ENCODE measurements at places on chromosomes 3 and 15.

GRCh38 chr3:171654809-171655208 is 155.5 kb downstream of the PLD1 start:
- DNase-seq, result no peak

- peak; percentile 6 for DNase-seq
These were observed 483 bp downstream of the VPS13C start for GRCh38 chr15:62059816-62060112.

DNA sequence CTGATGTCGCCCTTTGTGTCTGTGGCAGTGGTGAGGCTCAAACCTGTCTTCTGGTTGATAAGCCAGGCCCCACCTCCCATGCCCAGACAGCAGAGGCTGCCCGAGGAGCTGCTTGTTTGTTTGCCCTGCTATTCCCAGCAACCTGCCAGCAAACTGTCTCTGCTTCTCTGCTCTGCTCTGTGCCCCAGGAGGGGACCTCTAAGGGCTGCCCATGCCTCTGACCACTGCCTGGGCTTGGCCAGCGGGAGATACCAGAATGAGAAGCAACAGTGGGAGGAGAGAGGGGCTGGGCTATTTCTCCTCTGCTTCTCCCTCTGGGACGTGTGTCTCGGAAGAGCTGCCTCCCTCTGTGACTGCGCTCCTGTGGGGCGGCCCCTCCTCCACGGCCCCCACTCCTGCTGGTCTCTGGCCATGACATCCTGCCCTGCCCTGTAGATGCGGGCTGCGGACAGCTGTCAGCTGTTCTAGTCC is 213.1 kb downstream of the RPLP1 start:
- no peak for DNase-seq

DNA sequence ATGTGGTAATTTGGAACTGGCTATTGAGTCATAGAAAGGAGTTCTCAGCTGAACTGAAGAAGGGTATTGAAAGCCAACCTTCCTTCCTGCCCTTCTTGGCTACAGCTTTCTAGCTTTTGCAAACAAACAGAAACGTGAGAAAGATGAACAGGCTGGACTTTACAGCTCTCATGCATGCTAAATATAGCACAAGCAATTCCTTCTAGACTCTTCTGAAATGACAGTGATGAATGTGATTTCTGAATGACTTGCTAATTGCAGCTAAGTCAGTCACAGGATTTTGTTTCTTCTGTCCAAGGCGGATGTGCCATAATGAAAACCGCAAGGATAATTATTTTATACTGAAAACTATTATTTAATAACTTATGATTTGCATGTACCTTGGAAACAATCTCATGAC is 36.3 kb downstream of the BCHE start:
- no peak for DNase-seq

GRCh38 chr3:138914870-138915502 is 32.0 kb downstream of the FOXL2 start:
- no peak for DNase-seq

DNA sequence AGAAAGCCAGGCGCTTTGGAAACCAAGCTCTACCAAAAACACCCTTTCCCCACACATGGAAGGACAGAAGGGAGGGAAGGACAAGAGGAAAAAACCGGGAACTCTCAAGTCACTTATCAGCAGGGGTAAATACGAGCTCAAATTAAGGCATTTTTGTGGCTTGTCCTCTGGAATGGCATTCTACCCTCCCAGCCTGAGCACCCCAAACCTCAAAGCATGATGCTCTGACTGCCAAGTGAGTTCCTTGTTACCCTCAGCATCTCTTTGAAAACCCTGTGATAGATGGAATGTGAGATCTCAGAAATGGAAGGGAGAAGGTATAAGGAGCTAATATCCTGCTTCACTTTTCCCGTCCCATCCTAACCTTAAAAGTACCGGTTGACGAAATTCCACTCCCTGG is 8.1 kb upstream of the CSPG5 start:
- DNase-seq, result no peak

DNA sequence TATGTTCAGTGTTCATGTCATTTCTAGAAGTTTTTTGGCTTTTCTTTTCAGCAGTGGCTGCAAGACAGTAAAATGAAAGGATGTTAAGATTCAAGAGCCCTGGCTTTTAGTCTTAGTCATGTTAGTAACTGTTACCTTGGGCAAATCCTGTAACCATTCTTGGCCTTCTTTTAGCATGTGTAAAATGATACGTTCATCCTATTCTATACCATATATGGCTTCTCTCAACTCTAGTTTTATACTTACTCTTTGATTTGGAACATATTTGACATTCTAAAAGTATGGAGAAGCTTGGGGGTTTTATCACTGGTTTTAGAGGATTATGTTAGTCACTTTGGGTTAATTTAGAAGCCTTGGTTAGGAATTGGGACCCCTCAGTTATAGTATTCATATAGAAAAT is 20.1 kb downstream of the GTF2E1 start:
- DNase-seq, result no peak

DNA sequence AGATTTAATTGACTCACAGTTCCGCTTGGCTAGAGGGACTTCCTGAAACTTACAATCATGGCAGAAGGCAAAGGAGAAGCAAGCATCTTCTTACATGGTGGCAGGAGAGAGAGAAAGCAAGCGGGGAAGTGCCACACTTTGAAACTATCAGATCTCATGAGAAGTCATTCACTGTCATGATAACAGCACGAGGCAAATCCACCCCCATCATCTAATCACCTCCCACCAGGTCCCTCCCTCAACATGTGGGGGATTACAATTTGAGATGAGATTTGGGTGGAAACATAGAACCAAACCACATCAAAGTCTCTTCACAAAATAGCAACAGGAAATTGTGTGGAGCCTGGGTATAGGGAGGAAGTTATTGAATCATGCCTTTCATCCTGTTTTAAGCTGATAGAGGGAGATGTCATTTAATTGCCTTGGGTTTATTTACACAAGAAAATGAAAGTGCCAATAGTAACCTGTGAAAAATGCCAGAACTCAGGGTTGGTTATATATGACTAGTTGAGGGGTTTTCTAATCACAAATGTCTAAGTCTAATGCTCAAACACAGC is 624.8 kb upstream of the LMCD1 start:
- DNase-seq, result no peak

DNA sequence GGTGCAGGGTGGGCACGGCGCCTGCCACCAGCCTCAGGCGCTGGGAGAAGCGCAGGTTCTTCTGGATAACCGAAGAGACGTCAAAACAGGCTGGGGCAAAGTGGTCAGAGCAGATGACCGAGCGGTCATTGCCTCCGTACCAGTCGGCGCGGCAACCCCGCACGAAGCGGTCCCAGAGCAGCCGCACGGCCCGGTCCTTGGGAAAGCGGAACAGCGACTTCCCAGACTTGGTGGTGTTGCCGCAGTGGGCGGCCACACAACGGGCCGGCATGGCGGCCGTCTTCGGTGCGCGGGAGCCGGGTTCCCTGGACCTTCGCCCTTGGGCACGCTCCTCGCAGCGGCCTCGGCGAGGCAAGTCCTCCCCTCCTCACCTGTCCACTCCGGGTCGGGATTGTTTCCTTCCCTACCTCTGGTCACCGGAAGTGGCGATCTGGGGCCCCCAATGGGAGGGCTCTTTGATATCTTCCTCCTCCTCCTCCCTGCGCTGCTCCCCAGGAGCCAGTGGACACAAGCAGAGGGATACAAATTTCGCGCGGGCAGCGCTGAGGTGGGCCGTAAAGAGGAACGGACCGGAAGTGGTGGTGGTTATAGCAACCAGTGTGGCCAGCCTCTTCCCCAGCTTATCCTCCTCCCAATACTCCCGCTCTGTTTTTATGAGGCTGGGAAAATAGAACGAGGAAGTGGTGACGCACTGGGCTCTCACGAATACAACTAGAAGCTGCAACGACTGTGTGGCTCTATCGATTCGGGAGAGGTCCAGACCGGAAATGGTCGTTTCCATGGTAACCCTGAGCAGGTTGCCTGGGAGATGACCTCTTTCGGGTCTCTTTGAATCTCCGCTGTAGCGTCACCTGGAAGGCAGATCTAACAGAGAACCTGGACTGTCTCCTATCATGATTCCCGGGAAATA is at the start of the genes LRRC49 and THAP10:
Gene LRRC49 (plus strand): TSS at position 825 of the 910 bp plus-strand sequence. CDS start 69 bp downstream, at position 894.
Gene THAP10 (minus strand): TSS at position 432 of the 910 bp plus-strand sequence. CDS start 161 bp downstream, at position 271.
- DNase-seq, result peak; percentile 91

GRCh38 chr3:171646357-171647133 is 163.7 kb downstream of the PLD1 start:
- DNase-seq, result peak; percentile 5

DNA sequence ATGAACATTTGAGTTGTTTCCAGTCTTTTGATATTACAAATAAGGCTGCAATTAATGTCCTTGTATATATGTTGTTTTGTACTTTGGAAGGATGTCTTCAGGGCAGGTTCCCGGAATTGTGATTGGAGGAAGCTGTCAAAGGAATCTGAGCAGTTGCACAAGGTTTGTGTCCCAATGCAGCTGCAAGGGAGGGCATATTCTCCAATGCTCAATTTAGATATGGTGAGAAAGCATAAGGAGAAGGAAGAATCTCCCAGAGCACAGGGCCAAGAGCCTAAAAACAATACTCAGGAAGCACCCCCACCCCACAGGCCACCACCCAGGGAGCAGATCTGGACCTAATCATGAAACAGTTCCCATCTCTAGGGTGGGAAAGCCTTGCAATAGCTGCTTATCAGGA is 228.0 kb upstream of the LRRFIP2 start:
- no peak for DNase-seq

GRCh38 chr3:139557041-139557440 is 17.5 kb upstream of the RBP1 start:
- peak; percentile 17 for DNase-seq

DNA sequence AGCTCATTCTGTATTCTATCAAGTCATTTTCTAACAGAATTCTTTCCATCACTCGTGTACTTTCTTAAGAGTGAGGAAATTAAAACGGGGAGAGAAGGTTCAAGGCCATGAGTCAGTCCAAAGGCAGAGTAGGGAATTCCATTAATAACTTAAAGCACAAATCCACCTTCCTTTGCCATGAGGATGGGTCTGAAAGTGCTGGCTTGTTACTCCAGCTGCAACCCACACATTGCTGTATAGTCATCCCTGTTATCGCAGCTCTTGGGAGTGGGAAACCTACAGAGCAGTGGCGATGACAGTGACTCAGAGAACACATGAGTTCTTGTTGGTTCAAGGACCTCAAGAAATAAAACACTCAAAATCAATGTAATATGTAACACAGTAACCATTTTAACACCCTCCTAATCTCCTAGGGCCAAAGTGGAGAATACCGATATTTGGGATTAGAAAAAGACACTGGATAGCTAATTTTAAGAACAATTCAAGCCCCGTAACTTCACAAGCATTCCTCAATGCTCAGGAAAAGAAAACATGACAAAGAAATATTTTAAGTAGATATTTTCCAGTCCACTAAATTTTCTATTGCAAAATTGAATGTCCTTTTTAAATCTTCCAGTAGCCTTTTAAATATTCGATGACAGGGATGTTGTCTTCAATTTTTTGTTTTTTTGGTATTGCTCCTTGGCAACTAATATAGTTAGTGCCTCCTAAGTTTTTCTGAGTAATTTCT is 179.9 kb upstream of the THBS1 start:
- DNase-seq, result no peak

GRCh38 chr3:151875759-151876158 is 2.3 kb downstream of the SUCNR1 start:
- DNase-seq, result no peak

GRCh38 chr3:94127115-94127514 is 64.3 kb downstream of the NSUN3 start:
- DNase-seq, result peak; percentile 66

- no peak for DNase-seq
These were observed 48.5 kb downstream of the ITGA11 start for GRCh38 chr15:68383161-68384074.

DNA sequence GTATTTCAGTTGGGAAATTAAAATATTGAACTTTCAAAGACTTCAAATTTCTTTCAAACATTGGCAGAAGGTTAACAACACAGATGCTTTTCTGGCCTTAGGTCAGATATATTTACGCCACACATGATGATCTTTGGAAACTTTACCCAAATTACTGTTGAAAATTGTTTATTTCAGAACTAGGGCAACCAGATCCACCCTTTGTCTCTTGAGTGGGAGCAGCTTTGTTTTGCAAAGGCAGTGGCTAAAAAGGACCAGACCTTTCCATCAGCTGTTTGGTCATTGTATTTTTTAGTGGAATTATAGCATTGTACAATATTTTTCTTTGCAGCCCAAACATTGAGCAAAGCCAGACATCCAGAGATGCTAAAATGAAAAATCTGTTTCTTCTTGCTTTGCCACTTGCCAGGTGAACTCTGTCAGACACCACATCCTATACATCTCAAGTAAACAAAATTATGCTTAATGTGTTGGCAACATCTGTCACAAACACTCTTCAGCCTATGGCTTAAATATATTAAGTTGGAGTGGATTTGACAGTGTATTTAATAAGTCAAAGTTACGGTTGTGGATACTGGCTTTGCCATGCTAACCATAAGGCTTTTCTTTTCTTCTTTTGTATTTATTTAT is 651.9 kb downstream of the RBMS3 start:
- no peak for DNase-seq

GRCh38 chr3:186235554-186235953 is 126.5 kb downstream of the DGKG start:
- no peak for DNase-seq

DNA sequence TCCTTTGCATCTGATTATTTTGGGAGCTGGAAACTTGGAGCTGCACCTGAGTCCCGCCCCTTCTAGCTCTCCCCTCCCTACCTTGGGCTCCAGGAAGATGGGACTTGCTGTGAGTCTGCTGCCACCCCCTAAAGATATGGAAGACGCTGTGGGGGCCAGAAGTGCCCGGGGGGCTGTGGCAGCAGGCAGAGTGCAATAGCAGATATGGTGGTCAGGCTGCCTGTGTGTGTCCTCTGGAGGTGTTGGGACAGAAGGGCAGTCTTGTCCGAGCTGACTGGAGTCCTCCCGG is 485 bp downstream of the PAK6 start:
- no peak for DNase-seq

- DNase-seq, result no peak
These were observed 36.1 kb upstream of the MECOM start for GRCh38 chr3:169699536-169700050.

DNA sequence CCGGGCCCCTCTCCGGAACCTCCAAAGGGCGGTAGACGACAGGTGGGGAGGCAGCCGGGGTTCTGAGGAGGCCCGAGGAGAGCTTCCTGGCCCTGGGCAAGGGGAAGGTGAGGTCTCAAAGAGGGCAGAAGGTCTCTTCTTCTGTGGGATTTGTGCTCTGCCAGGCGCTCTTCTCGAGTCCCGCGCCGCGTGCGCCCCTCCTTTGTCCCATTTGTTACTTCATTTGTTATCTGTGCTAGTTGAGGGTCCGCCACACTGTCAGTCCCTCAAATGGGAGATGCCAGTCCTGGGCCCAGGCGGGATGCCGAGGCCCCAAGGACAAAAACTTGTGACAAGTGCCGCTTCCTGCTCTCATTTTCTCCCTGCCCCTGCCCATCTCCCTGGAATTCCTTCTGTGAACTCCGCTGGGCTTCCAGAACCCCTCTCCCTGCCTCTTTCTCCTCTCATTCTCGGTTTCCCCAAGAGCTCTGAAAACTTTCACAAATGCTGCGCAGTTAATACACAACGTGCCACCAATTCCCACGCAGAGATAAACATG is 1.5 kb downstream of the ST8SIA2 start:
- no peak for DNase-seq
